Pancreas (tissue), 10 donors: ENCODE measurements at places on chromosomes 7 and 10.

GRCh38 chr7:148856891-148857290, 27.2 kb downstream of the EZH2 start:
- no peak for DNase-seq

- DNase-seq: no peak
These were observed 13.1 kb downstream of the RBP3 start for GRCh38 chr10:47361293-47361692.

GRCh38 chr10:60960913-60961312, 16.9 kb upstream of the RHOBTB1 start:
- no peak for DNase-seq

DNA sequence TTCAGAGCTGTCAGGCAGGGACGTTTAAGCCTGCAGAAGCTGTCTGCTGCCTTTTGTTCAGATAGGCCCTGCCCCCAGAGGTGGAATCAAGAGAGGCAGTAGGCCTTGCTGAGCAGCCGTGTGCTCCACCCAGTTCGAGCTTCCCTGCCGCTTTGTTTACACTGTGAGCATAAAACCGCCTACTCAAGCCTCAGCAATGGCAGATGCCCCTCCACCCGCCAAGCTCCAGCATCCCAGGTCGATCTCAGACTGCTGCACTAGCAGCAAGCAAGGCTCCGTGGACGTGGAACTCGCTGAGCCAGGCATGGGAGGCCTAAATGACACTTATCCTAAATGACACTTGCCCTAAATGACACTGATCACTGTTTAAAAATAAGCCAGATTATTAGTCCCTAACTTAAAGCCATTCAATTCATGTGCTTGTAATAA, 6.8 kb upstream of the ASB15 start:
- DNase-seq: peak; percentile 20

DNA sequence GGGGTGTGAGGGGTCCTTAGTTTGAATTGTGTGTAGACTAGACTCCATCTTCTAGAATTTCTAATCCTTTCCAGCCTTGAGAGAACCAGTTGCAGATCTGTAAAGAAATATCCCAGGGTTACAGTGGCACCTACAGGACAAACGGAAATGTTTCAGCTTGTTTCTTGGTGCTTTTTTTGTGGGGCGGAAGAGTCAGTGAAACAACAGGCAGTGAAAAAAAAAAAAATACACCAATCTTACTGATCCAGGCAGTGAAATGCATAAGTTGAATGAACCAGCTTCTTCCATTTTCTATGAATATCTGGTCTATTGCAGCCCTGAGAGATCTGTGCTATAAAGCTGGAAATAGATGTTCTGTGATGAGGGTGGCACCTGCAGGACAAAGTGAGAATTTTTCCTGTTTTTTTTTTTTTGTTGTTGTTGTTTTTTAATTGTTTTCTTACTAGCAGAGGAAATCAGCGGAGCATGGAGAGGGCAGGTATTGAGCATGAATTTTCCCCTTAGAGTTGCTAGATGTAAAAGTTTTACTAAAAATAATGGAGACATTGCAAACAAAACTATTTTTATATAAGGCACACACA, 81.9 kb upstream of the DYNC1I1 start:
- no peak for DNase-seq

GRCh38 chr7:130959743-130960207, 225.8 kb upstream of the KLF14 start:
- DNase-seq: no peak

- no peak for DNase-seq
These were observed 271.9 kb downstream of the PLXDC2 start for GRCh38 chr10:20088061-20088701.

- no peak for DNase-seq
These were observed 1329.0 kb upstream of the CELF2 start for GRCh38 chr10:9688711-9689110.

GRCh38 chr10:132498562-132499366, 38.8 kb upstream of the INPP5A start:
- DNase-seq: peak; percentile 24

- DNase-seq: no peak
These were observed 12.7 kb downstream of the EEPD1 start for GRCh38 chr7:36165802-36166201.

DNA sequence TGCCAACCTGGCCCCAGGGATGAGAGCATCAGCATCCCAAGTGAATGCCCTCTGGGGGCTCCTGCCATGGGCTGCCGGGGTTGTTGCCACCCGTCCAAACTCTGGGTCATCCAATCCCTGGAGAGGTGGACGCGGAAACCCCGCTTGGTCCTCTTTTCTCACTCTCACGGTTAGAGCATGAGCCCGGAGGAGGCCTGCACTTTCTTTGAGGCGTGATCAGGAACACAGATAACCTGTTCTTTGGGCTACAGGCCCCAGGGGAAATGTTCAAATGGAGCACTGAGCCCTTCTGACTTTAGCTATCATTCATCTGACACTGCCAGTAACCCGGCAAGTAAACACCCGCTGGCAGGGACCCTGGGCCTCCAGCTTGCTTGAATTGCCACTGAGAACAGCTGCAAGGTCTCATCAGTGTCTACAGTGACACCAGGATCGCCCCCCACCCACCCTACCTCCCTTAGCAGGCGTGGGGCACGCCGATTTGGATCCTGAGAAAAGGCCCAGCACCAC, 29.4 kb upstream of the SLF2 start:
- no peak for DNase-seq

GRCh38 chr7:77501192-77501515, 35.9 kb upstream of the PTPN12 start:
- no peak for DNase-seq

DNA sequence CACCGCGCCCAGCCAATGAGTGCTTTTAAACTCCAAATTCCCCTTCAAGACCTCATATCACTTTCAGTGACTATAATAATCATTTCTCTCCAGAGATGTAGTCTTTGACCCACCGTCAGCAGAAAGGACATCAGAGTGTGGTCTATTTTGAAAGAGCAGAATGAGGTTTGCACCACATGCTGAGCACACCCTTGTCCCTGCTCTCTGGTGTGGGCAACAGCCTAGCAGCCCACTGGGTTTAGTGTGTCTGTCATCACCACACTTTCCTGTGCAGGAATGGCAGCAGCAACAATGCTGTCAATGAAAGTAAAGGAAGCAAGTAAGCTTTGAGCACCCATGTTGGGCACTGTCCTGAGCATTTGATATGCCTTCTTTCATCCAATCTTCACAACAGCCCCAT, 122.4 kb downstream of the PLXNA4 start:
- DNase-seq: no peak

GRCh38 chr10:95628786-95629185, 27.7 kb downstream of the ALDH18A1 start:
- no peak for DNase-seq

GRCh38 chr10:61359452-61359851, 93.7 kb downstream of the TMEM26 start:
- no peak for DNase-seq

- DNase-seq: no peak
These were observed 120.6 kb downstream of the DIP2C start for GRCh38 chr10:568848-569247.

- DNase-seq: no peak
These were observed 203.0 kb downstream of the HIBADH start for GRCh38 chr7:27459731-27460053.

- no peak for DNase-seq
These were observed 1.4 kb downstream of the IDE start for GRCh38 chr10:92572362-92573090.

GRCh38 chr7:154960063-154960790, 42.7 kb downstream of the PAXIP1 start:
- no peak for DNase-seq

GRCh38 chr7:116395141-116395791, 104.3 kb upstream of the CAV2 start:
- no peak for DNase-seq

DNA sequence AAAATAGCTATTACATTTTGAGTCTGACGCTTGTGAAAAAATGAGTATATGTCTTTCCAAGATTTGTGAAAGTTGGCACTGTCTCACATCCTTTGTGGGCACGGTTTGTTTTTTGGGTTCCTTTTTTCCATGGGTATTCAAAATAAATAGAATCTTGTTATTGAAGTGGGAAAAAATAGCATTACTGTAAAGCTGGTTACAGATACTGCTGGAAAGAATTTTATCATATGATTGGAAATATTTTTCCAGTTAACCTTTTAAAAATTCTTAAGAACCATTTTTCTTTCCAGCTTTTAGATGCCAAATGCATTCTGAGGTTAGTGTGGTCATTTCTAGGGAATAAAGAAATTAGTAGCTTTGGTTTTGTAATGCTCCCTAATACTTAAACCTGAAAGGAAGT, 11.4 kb downstream of the NET1 start:
- DNase-seq: no peak

- no peak for DNase-seq
These were observed 164.6 kb downstream of the ANKRD30A start for GRCh38 chr10:37289833-37290464.

DNA sequence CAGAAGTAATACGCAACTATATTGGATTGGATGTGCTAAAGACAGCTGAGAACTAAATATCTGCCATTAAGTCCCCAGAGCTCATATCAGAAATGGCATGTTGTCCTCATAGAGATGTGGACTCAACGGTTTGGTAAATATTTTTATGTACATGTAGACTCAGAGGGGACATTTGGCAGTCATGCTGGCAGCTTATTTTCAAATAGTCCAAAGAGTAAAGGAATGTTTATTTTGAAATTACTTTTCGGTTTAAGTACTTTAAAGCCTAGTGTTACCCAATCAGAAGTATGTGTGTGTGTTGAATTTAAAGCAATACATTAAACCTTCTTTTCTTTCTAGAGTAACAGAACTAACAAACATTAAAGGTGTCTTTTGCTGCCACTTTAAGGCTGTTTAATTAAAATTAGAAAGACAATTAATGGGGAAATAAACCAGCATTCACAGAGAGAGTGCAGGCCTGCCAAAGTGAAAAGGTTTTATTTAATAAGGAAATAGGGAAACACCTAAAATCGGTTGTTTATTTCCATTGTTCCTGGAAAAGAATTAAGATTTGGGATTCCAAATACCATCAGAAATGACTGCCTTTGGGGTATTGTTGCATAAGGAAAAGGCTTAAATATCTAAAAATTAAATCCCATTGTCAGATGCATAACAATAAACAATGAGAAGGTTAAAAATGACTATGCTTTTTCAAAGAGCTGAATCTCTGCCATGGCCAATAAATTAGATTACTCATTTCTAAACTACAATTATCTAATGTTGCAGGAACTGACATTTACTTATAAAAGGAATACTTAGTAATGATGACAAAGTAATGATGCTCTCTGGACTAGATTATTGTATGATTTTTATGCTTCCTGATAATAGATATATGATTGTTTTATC, 113.4 kb upstream of the AHR start:
- DNase-seq: no peak

- DNase-seq: no peak
These were observed 116.0 kb downstream of the BUB3 start for GRCh38 chr10:123270221-123270620.

GRCh38 chr10:69377933-69378332, 38.8 kb downstream of the TACR2 start:
- no peak for DNase-seq
